ENCODE measurements at places on chromosomes 3 and 15.

DNA sequence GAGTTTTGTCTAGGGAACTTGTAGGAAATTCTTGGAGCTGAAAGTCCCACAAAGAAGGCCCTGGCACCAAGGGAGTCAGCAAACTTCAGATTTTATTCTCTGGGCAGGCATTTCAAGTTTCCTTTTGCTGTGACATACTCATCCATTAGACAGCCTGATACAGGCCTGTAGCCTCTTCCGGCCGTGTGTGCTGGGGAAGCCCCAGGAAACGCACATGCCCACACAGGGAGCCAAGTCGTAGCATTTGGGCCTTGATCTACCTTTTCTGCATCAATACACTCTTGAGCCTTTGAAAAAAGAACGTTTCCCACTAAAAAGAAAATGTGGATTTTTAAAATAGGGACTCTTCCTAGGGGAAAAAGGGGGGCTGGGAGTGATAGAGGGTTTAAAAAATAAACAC is 15.0 kb downstream of the TIGIT start:
- no peak for DNase-seq

DNA sequence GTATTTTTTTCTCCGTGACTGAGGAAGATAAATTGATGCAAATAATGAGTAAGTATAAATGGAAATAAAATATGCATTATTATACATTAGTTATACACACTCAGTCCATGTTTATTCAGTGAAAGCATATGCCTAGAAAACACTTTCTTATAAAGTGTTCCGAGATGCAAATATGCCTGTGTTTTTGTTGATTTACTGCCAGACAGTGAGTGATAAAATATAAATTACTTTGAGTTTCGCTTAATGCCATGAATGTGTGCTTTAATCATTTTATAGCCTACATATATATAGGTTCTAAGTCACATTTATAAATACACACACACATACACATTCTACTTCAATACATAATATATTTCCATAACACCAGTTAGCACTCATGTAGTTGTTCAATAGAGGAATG is 569.2 kb downstream of the UNC13C start:
- no peak for DNase-seq

DNA sequence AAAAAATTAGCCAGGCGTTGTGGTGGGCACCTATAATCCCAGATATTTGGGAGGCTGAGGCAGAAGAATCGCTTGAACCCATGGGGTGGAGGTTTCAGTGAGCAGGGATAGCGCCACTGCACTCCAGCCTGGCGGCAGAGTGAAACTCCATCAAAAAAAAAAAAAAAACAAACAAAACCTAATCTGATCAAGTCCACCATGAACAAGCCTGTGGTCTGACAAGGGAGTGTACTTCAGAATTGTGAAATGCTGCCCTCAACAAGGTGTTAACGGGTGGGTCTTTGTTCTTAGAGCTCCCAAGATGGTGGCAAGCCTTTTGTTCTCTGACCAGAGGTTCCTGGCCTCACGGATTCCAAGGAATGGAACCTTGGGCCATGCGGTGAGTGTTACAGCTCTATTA is 24.2 kb upstream of the SLC30A4 start:
- no peak for DNase-seq

DNA sequence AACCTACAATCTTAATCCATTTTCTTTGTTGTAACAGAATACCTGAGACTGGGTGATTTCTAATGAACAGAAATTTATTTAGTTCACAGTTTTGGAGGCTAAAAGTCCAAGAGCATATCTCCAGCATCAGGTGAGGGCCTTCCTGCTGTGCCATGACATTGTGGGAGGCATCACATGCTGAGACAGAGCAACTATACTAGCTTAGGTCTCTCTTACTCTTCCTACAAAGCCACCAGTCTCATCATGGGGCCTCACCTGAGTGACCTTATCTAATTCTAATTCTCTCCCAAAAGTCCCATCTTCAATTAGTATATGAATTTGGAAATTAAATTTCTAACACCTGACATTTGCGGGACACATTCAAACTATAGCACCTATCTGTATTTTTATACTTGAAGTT is 247.1 kb upstream of the MRPL3 start:
- no peak for DNase-seq

DNA sequence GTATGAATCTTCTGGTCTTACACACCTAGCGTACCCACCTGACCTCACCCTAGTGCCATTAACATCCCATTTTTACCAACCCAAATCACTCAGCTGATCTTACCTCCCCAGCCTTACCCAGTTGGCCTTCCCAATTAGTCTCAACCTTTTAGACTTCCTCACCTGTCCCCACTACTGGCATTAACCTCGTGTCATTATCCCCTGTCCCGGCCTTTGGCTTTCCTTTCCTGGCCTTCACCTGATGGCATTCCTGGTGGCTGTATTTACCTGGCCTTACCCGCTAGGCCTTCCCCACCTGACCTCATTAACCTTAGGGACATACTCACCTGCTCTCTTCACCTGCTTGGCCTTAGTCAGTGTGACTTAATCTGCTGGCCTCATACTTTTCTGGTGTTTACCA is 104.1 kb downstream of the IL12A start:
- no peak for DNase-seq

GRCh38 chr15:75669191-75669878 is 21.6 kb downstream of the SNX33 start:
- peak; percentile 22 for DNase-seq

GRCh38 chr15:60797444-60798040 is 318.6 kb upstream of the ICE2 start:
- DNase-seq = no peak

DNA sequence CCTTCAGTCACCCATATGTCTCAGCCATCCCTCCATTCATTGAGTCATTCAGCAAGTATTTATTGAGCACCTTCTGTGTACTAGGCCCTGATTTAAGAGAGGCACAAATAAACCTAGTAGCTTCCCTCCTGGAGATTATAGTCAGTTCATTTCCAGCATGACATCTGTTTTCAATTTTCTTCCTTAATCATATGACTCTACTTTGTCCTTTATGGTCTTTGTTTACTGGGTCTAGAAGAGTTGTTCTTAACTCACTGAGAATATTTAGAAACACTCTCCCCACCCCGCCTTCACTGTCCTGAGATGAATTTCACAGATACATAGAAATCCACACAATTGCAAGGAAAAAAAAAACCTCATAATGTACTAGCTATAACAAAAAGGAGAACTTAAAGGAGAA is 44.8 kb upstream of the ADAMTS9 start:
- no peak for DNase-seq

- DNase-seq = no peak
These were observed 352.9 kb downstream of the FHIT start for GRCh38 chr3:60898321-60898720.

DNA sequence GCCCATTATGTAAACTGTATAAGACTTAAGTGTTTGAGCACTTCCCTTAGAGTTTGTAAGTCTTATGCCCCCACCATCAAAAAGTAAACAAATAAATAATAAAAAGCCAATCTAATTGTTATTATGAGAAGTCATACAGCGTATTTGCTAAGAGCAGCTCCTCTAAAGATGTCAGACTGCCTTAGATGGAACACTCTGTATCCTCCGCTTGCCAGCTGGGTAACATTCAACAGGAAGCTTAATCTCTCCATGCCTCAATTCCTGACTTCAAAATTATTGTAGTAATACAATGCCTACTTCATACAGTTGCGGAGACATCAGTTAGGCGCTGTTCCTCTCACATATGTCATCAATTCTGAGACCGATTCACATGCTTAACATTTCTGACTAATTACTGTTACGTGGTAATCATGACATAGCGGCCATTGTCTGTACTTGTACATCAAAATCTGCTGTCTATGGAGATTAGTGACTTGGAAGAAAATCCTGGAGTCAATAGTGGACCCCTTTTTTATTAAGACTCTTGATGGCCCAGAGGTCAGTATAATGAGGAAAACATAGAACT is 417.7 kb downstream of the LPP start:
- DNase-seq = no peak

GRCh38 chr3:71629289-71629688 is 45.8 kb upstream of the FOXP1 start:
- DNase-seq = no peak

DNA sequence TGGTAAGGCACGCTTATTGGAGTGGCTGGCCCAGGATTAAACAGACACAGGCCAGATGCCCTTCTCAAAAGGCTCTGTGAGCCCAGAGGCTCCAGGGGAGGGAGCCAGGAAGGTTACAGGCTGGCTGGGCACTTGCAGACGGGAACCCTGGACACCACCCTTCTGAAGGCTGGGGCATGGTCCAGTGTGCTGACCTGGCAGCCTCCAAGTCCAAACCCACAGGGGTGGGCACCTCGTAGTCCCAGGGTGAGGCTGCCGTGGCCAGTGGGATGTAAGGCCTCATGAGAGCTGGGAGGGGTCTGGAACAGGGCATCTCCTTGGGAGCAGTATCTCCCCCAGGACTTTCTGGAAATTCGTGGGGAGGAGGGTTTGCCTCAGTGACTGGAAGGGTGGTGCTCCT is 19.6 kb downstream of the EFCC1 start:
- no peak for DNase-seq

- no peak for DNase-seq
These were observed 646.4 kb upstream of the ADAMTS9 start for GRCh38 chr3:65334045-65334665.

DNA sequence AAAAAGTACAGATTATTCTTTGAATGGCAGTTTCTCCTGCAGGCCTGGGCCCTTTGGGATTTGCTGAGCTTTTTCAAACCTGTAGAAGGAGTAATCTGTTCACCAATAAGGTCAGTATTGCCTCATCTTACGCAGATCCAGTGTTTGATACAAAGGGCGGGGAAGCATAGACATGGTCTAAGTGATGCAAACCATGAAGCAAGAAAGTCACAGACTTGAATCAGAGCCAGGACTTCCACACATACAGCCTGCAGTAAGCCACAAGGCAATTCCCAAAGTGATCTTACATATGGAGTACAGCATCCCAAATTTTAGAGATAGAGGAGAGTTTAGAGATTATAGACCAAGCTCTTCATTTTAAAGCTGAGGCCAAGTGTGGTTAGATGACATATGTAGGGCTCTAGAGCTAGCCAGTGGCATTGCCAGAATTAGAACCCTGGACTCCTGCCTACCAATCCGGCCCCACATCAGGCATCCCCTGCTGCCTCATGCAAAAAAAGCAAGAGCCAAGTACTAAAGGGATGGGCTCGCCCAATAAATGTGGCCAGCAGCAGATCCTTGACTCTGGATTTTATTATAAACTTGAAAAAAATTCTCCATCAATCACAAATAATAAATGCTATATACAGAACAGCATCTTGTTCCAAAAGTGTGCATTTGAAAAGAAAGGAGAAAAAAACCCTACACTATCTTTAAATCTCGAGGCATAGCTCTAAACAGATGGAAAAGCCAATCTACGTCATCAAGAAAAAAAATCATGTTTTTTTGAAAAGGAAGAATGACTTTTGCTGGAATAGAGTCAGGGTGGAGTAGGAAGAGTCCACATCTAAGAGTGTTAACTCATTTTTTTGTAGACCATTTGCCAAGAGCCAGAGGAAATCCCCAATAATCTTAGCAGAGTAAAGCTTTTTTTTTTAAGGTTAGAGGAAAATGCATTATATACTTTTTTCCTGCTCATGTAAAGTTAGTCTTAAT is 24.0 kb downstream of the ABI3BP start:
- DNase-seq = no peak

GRCh38 chr15:68801572-68802148 is 19.0 kb downstream of the ANP32A start:
- no peak for DNase-seq

DNA sequence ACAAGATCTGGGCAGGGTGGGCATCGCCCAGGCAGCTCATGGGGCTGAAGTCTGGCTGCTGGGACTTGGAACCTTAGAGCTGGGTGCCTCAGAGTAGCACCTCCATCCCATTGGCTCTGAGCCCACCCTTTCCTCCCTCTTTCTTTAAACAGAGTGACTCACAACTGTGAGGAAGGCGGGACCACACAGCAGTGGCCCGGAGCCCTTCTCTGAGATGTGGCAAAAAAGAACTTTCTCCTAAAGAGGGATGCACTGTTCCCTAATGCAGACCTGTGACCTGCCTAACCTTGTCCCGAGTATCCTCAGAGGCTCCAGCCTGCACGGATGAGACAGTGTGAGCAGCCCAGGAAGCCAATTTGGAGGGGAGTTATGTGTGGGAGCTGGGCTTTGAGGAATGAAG is 23.6 kb downstream of the PRR20G start:
- no peak for DNase-seq

DNA sequence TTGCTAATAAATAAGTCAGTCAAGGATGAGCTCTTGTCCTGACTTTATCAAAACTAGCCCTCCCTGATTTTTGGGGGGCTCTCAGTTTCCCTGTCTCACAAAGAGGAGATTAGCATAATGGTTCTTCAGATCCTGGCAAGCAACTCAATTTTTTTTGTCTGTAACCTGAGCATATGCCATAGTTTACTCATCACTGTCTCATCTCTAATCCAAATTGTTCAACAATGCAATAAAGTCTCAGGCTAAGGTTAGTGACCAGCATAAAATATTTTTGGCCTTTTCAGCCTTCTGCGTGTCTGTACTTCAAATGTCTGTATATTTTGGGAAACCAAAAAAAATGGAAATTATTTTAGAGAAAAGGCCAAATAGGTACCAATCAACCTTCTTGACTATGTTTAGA is 465.6 kb upstream of the TPRG1 start:
- no peak for DNase-seq

DNA sequence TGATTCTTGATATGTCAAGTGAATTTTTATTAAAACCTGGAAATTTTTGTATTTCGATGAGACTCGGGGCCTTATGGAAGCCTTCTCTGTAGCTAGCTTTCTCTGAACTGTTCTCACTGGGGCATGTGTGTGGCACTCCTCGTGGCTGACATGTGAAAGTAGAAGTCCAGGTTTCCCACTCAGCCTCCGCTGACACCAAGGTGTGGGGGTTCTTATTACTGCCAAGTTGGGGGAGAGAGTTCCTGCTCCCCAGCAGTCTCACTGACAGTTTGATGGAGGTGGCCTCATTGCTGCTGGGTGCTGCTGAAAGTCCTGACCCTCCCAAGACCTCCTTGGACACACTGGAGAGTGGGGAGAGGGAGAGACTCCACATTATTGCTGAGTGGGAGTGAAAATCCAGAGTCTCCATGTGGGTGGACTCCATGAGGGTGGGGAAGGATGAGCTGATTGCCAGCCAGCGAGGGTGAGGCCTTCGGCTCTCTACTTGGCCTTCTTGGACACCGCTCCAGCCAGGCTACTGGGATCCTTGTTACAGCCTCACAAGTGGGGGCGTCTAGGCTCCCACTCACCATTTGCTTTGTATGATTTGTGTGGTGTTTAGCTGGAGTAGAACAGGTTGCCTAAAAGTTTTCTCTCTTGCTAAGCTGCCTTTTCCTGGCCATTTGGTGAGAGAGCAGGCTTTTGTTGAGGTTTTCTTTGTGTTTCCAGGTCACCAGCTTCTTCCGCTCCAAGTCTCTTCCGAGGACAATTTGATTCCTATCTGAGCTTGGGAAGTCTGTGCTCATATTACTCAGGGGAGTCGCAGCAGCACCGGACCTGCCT is 64.1 kb downstream of the LSM3 start:
- DNase-seq = no peak

DNA sequence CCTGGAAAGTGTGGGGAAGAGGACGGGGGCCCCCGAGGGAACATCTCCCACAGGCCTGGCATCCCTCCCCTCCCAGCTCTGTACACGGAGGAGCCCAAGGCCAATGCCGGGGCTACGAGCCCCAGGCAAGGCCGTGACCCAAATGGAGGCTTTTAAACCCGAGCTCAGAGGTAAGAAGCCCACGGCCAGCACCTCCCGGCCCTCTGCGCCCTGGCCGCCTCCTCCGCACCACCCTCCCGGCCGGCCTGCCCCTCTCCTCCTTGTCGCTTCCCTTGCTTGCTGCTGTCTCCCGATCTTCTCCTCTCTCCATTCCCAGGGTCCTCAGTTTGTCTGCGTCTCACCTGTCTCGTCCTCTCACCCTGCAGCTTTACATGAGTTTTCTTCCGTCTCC is 1.3 kb downstream of the MUC4 start:
- DNase-seq = no peak

- no peak for DNase-seq
These were observed 153.1 kb downstream of the PGPEP1L start for GRCh38 chr15:98854496-98854895.

Measured in kidney glomerular epithelial cell (primary cell).